Activated naive CD4-positive, alpha-beta T cell treated with anti-CD3 and anti-CD28 coated beads for 36 hours (primary cell): ENCODE measurements at places on chromosomes 13 and 19.
A peak's percentile ranks its signal among the peaks of the same experiment; 100 is the strongest.

GRCh38 chr13:33008946-33009722, 7.1 kb upstream of the KL start:
- DNase-seq: no peak

GRCh38 chr13:51577690-51578089, 6.6 kb upstream of the WDFY2 start:
- no peak for DNase-seq

DNA sequence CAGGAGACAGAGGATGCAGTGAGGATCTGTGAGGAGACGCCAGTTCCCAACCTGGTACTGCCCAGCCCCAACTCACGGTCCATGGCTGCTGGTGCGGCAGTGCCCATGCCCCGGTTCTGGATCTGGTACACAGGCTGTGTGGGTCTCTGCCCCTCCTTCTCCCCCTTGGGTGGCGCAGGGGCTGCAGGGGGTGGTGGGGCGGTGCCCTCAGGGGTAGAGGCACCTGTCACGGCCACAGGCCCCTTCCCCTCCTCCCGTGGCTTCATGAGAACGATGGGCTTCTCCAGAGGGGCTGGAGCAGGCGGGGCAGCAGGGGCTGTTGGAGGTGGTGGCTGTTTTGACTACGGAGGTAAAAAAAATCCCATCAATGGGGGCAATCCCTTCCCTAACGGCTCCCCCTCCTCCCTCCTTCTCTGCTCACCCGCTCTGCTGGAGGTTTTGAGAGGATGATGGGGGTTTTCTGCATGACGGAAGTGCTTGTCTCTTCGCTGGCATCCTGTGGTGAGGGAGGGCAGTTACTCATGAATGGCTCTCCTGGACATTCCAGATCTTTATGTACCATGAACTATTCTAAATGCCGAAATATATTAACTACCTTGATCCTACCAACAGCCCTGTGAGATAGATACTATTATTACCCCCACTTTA, 7.1 kb downstream of the SMG9 start:
- DNase-seq: peak; percentile 21

GRCh38 chr19:38666663-38667511, 19.4 kb downstream of the ACTN4 start:
- peak; percentile 30 for DNase-seq

DNA sequence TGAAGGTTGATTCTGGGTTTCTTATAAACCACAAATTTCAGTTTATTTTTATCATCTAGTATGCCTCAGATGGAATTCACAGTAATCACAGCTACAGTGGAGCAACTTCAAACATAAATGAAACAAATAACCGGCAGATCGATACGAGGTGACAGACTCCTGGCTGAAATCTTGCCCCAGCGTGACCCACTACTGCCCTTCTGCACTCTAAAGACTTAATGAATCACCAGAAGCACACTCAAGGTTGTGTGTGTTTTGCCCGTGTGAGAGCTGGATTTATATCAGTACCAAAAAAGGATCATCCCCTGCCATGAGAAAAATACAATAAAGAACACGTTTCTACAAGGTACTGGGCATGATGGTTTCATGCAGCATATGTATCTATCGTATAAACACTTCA, 161.7 kb downstream of the KLF12 start:
- no peak for DNase-seq

GRCh38 chr13:87333599-87333998, 337.6 kb upstream of the SLITRK5 start:
- no peak for DNase-seq

- DNase-seq: no peak
Observed at GRCh38 chr13:82480415-82480814, 1401.9 kb downstream of the SLITRK1 start.
